ENCODE measurements at places on chromosomes 12 and 14. TPM values are rescaled to one million over a fixed set of nuclear protein-coding genes. Genes with fewer than 3 reads are reported as not detected.

The TMEM179 gene
- total RNA-seq = not detected

The INTS13 gene
- total RNA-seq = 25.9 TPM

The MEG3 gene
- total RNA-seq = 269 TPM

The ARHGEF25 gene
- 20.6 TPM for total RNA-seq

The NFKBIA gene
- total RNA-seq = 43.6 TPM

The NELL2 gene
- total RNA-seq = not detected

The FOXM1 gene
- total RNA-seq = 3.3 TPM

The ACSS3 gene
- 22.4 TPM for total RNA-seq

The KSR2 gene
- under 0.01 TPM for total RNA-seq

The NINJ2 gene
- total RNA-seq = 5.8 TPM

The KRT78 gene
- not detected for total RNA-seq

The TOMM20L gene
- not detected for total RNA-seq

The RNASE3 gene
- not detected for total RNA-seq

The SLC41A2 gene
- total RNA-seq = 36.5 TPM

The TCL1B gene
- not detected for total RNA-seq

The PIWIL1 gene
- not detected for total RNA-seq

The RIPK3 gene
- total RNA-seq = 11.9 TPM

The NANOG gene
- under 0.01 TPM for total RNA-seq

The BICD1 gene
- 17.7 TPM for total RNA-seq

The SLC39A5 gene
- total RNA-seq = not detected

The OTX2 gene
- not detected for total RNA-seq

The LHX5 gene
- total RNA-seq = not detected

The ARHGAP5 gene
- total RNA-seq = 85.7 TPM

The PABPN1 gene
- 51.9 TPM for total RNA-seq

The CLEC9A gene
- not detected for total RNA-seq

The SELPLG gene
- 1.1 TPM for total RNA-seq

The BMP4 gene
- total RNA-seq = 6.8 TPM

The TSHR gene
- total RNA-seq = not detected

The RNF212B gene
- total RNA-seq = not detected

The FGF6 gene
- total RNA-seq = not detected

The DBX2 gene
- not detected for total RNA-seq

The ASCL4 gene
- not detected for total RNA-seq

The NDRG2 gene
- total RNA-seq = under 0.01 TPM

The CPNE8 gene
- 23.9 TPM for total RNA-seq

The TRPV4 gene
- total RNA-seq = 3.2 TPM

The MIP gene
- not detected for total RNA-seq

The KLHL33 gene
- total RNA-seq = 0.36 TPM

Measured in osteoblast (primary cell).